Stimulated activated CD8-positive, alpha-beta memory T cell treated with anti-CD3 and anti-CD28 coated beads, Interleukin-4, amount 100 ng/mL, for 1 hour (primary cell): ENCODE measurements at places on chromosomes 5 and 9.

GRCh38 chr5:59485629-59486439 lies 407.7 kb downstream of the PDE4D start:
- DNase-seq: no peak

- no peak for DNase-seq
Observed at GRCh38 chr9:101027236-101027635, 1.3 kb upstream of the PLPPR1 start.

DNA sequence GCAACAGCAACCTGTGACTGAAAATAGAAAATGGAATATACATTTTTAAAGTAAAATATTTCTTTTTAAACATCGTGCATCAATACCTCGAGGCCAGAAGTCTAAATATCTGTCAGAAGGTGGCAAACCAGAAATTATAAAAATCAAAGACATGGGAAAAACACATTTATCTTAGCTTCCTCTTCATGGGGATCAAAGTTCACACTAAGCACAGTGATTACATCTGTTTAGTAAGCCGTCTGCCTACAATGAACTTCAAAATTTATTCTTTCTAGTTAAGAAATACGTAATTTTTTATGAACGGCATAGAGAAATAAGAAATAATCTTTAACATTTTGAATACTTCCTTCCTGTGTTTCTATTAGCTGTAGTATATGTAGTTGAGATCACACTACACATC lies 17.9 kb upstream of the SV2C start:
- no peak for DNase-seq

GRCh38 chr5:132747616-132748440 lies 602 bp downstream of the CCNI2 start:
- no peak for DNase-seq

DNA sequence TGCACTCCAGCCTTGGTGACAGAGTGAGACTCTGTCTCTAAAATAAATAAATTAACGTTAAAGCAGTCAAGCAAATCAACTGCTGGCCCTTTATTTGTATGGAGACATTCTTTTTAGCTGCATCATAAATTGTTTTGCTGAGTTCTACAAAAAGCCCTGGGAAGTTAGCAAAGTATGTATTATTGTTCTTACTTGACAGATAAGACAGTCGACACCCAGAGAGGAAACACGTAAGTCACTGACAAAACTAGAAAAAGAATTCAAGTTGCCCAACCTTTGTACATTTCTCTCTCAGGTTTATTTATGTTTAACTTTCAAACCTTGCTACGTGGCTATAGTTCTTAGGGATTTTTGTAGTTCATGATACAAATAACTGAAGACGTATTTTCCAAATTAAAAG lies 40.4 kb upstream of the MACIR start:
- no peak for DNase-seq

GRCh38 chr5:130151239-130151638 lies 247.0 kb downstream of the CHSY3 start:
- no peak for DNase-seq

DNA sequence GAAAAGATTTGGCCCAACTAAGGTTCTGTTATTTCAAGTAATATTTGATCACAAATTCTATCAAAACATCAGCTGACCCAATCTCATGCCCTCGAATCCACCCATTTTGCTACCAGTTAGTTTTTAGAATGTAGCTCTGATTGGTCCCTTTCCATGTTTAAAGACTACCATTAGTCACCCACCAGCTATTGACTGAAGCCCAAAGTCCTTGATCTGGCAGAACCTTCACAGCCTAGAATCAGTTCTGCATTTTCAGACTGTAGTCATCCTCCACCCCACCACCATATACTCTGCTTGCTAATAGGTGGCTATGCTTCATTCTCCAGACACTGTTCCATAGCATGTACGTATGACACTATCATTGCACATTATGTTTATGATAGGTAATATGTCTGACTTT lies 182.2 kb upstream of the TARS1 start:
- no peak for DNase-seq

GRCh38 chr9:125262294-125262991 lies 817 bp downstream of the GAPVD1 start:
- DNase-seq: no peak

GRCh38 chr9:112050544-112051475 lies 124.3 kb downstream of the SUSD1 start:
- no peak for DNase-seq

- DNase-seq: peak; percentile 78
Observed at GRCh38 chr5:133968204-133968980, at the start of gene C5orf15. C5orf15 (minus strand) TSS chr5:133968625; CDS start chr5:133968584, 41 bp downstream.

DNA sequence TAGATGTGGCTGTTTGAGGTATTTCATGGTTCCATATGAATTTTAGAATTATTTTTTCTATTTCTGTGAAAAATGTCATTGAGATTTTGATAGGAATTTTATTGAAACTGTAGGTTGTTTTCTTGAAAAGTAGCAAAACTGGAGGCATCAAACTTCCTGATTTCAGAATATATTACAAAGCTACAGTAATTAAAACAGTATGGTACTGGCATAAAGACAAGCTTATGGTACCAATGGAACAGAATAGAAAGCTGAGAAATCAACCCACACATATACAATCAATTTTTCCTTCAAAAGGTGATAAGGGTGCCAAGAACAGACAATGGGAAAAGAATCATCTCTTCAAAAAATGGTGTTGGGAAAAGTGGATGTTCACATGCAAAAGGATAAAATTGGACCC lies 197.7 kb upstream of the DAP start:
- no peak for DNase-seq
